Stimulated activated CD4-positive, alpha-beta T cell treated with anti-CD3 and anti-CD28 coated beads, Interleukin-12 subunit alpha, Interleukin-12 subunit beta, amount 100 ng/mL, for 24 hours (primary cell): ENCODE measurements at places on chromosomes 4 and X.
A peak's percentile ranks its signal among the peaks of the same experiment; 100 is the strongest.

GRCh38 chr4:154184238-154184637 lies 307.4 kb downstream of the DCHS2 start:
- DNase-seq, result no peak

GRCh38 chrX:70554081-70554480 lies 109.4 kb downstream of the DLG3 start:
- DNase-seq, result no peak

DNA sequence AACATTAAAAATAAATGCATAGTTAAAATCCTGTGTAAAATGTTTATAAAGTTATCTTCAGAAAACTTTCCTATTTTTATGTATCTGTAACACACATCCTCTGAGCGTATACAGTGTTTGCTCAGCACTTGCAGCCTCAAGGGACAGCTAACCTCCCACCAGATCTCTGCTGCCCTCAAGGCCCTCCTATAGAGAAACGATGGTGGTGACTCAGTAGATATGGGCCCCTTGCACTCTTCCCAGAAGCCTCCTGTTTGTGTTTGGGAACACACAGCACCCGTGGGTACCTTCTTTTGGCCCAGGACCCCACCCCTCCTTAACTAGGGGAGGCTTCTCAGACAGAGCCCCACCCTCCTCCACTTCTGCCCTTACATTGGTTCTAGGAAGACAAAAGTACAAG lies 26.7 kb downstream of the PJA1 start:
- no peak for DNase-seq

GRCh38 chr4:15755321-15756155 lies 22.6 kb upstream of the CD38 start:
- peak; percentile 46 for DNase-seq

GRCh38 chr4:8685831-8686230 lies 93.3 kb downstream of the CPZ start:
- DNase-seq, result no peak
